ENCODE measurements at places on chromosomes 6 and 20. TPM values are rescaled to one million over a fixed set of nuclear protein-coding genes. Genes with fewer than 3 reads are reported as not detected.

Gene MCM8
- 20.6 TPM for total RNA-seq

Gene VGLL2
- total RNA-seq = not detected

Gene DDO
- 1.6 TPM for total RNA-seq

Gene MYBL2
- 113 TPM for total RNA-seq

Gene BCKDHB
- total RNA-seq = 27.3 TPM

Gene NKX2-4
- not detected for total RNA-seq

Gene TMEM74B
- 0.83 TPM for total RNA-seq

Gene SLCO4A1
- total RNA-seq = 51.9 TPM

Gene TRIM31
- total RNA-seq = 181 TPM

Gene RBPJL
- not detected for total RNA-seq

DNA sequence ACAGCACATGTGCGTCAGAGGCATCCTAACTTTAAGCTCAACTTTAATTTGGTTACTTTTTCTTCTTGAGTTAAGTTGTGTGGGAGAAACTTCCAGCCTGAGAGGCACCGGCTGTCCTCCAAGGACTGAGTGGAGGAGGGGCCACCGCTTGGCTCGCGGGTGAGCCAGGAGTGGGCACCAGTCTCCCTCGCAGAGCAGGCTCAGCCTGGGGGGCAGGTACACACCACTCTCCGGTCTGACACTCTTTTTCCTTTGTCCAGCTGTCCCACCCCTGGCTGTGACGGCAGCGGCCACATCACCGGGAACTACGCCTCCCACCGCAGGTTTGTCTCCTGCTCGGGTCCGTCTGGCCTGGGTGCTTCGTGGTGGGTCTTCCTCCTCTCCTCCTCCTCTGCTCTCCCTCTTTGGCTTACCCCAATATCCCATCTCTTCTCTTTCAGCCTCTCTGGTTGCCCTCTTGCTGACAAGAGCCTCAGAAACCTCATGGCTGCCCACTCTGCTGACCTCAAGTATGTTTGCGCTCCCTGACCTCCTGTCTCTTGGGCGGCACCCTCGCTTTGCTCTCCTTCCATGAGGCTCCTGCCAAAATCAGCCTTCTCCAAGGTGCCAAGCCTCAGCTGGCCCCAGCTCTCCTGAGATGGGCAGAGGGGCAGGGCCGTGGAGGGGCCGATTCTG lies 32.6 kb upstream of the PCMTD2 start:
- DNase-seq = no peak

GRCh38 chr6:33925936-33926335 lies 122.1 kb upstream of the MLN start:
- DNase-seq = no peak

DNA sequence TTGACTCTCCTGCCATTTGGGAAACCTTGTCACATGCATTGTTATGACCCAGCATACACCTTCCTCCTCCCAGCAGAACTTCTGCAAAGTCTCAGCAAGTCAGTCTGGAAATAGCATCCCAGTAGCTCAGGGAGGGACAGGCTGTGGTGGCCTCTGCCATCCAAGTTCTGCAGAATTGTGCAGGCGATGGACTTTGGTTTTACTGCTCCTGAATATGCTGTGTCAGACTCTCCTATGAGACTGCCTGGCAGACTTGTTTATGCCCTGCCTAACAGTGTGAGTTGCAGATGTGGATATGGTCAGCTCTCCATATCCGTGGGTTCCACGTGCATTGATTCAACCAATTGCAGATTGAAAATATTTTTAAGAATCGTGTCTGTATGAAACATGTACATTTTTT lies 52.8 kb downstream of the SNRNP48 start:
- no peak for DNase-seq

- no peak for DNase-seq
Measured at GRCh38 chr20:22217712-22218352, 366.5 kb downstream of the FOXA2 start.

DNA sequence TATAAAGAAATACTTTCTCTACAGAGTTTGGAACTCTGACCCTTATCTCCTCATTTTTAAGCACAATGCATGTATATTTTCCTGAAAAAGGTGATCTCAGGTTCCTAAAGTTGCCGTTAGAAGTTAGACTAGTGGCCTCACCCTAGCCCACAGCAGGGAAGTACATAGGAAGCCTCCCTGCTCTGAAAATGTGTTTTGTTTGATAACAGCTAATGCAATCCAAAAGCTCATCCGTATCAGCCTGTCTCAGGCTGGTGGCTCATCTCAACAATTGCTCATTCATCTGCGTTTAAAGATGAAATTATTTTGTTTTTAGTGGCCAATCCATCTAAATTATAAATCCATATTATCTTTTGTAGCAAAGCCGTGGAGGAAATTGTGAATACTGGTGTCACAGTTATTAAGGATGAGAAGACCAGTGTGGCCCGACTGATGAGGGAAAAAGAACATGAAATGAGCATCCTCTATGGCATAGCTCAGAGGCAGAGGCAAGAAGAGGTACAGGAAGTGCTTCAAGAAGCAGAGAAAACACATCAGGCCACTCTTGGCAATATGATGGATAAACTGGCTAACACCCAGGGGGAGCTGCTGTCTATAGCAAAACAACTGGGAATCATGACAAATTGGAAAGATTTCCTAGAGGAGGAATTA lies 20.1 kb downstream of the C6orf163 start:
- DNase-seq = no peak

- DNase-seq = no peak
Measured at GRCh38 chr6:149212892-149213801, 104.4 kb upstream of the TAB2 start.

DNA sequence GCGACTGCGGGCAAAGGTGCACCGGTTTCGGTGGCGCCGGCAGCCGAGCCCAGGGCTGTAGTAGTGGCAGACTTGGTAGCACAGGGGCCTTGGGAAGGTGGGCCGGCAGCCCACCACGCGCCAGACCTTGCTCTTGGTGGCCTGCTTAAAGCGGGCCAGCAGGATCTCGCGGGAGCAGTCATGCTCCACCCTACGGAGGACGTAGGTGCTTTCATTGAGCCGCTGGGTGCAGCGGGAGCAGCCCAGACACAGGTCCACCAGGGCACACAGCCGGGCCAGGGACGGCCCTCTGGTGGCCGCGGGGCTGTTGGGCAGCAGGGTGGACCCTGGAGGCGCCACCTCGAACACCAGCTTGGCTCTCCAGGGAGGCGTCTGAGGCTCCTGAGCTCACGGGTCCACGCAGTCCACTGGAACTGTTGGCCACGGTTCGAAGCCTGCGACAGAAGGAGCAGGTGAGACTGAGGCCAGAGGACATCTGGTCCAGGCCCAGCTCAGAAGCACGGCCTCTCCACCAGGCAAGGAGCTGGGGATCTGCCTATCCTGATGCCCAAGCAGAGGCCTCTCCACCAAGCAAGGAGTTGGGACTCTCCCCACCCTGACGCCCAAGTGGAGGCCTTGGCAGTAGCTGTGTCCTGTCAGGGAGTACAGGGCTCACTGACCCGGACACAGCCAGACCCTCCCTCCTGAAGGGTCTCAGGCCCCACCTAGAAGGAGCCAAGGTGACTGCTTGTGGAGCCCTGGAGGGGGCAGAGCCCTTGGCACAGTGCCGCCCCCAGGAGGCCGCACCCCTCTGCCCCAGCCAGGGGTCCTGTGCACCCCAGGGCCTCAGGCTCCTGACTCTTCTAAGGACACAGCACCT lies 1.0 kb downstream of the HELZ2 start:
- DNase-seq = peak; percentile 55

DNA sequence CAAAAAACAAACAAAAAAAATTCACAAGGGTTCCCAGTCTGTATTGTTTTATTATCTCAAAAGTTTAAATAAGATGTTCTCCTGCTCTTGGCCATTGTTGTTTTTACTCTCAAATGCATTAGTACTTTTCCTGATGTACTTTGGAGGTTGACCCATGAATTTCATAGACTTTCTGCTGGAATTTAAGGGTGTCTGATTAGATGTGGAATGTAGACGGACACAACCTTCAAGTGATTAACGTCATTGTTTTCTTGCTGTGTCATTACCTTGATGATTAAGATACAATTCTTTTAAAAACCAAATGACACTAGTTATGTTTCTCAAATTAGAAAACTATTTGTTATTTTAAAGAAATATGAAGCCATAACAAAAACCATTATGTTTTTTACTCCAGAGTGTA lies 421.4 kb upstream of the RUNX2 start:
- DNase-seq = no peak

DNA sequence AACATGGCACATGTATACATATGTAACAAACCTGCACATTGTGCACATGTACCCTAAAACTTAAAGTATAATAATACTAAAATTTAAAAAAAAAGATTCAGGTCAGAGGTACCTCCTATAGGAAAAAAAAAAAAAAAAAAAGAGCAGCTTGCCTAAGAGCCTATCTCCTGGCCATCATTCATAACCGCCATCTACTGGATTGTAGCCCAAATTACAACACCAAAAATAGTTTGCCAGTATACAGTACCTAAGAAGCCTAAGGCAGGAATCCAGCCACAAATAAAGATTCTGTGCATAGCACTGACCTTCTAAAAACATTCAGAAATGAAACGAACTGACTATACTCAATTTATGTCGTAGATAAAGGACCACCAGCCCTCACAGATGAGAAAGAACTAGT lies 438.4 kb upstream of the ADGRB3 start:
- DNase-seq = no peak

GRCh38 chr20:60100780-60101179 lies 142.6 kb downstream of the CDH26 start:
- DNase-seq = no peak

- DNase-seq = no peak
Measured at GRCh38 chr20:38159957-38160756, 4.9 kb downstream of the TGM2 start.

GRCh38 chr20:52820641-52821292 lies 151.4 kb upstream of the TSHZ2 start:
- DNase-seq = no peak

DNA sequence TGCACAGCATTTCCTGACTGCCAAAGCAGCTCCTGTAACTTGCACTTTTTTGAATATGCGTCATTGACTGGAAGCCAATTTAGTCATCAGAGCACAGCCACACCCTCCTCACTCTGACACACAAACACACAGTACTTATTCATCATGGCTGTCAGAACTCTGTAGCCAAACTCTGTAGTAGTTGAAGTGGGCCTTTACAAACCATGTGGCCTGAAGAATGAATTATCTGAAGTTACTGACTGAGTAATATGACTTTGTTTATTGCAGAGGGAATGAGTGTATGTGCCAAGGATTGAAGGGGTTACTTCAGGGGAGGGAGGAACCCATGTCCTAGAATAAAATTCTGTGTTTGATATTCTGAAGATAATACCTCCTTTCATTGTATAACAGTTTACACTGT lies 102.7 kb downstream of the FIG4 start:
- DNase-seq = peak; percentile 60

- DNase-seq = no peak
Measured at GRCh38 chr6:125067552-125067951, 86.0 kb upstream of the TPD52L1 start.

- no peak for DNase-seq
Measured at GRCh38 chr6:78482801-78483552, 384.4 kb upstream of the IRAK1BP1 start.

DNA sequence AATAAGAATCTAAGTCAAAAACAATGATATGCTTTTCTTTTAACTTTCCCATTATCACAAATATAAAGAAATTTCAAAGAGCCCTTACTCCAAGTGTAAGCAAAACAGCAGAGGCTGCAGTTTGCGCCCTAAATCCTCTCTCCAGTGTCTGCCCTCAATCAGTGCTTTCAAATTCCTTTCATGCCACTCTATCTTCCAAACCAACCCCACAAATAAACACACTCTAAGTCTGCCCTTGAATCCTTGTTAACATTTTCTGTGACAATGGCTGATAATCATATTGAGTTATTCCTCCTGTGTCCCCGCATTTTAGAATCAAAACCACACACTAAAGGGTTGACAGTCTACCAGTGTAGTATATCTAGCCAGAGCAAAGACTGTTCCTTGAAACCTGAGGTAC lies 317.9 kb upstream of the MARCKS start:
- no peak for DNase-seq

DNA sequence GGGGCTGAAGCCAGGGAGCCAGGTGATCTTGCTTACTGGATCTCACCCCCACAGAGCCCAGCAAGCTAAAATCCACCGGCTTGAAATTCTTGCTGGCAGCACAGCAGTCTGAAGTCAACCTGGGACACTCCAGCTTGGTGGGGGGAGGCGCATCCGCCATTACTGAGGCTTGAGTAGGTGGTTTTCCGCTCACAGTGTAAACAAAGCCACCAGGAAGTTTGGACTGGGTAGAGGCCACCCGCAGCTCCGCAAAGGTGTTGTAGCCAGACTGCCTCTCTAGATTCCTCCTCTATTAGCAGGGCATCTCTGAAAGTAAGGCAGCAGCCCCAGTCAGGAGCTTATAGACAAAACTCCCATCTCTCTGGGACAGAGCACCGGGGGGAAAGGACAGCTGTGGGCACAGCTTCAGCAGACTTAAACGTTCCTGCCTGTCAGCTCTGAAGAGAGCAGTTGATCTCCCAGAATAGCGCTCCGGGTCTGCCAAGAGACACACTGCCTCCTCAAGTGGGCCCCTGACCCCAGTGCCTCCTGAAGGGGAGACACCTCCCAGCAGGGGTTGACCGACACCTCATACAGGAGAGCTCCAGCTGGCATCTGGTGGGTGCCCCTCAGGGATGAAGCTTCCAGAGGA lies 206.3 kb upstream of the KHDRBS2 start:
- no peak for DNase-seq

GRCh38 chr6:160378882-160379281 lies 30.7 kb downstream of the SLC22A3 start:
- DNase-seq = no peak

DNA sequence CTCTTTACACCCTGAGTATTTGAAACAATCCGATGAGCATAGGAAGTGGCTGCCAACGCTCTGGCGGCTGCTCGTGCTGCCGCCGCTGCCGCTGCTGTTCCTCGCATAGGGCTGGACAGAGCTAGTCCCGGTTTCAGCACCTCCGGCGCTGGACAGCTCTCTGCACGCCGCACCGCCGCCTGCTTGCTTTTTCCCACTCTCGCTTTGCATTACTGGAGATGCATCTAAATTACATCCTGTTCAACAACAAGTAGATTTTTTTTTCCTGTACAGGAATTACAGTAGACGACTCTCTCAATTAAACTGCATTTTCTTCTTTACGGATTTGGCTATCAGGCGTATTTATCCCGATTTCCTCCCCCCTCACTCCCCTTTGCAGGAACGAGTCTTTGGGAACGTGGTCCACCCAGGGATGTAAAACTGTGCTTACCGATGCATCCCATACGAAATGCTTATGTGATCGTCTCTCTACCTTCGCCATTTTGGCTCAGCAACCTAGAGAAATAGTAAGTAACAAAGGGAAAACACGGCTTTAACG lies 563.8 kb downstream of the LMBRD1 start:
- DNase-seq = peak; percentile 82

- peak; percentile 65 for DNase-seq
Measured at GRCh38 chr6:27188061-27188884, 59.2 kb upstream of the PRSS16 start.

DNA sequence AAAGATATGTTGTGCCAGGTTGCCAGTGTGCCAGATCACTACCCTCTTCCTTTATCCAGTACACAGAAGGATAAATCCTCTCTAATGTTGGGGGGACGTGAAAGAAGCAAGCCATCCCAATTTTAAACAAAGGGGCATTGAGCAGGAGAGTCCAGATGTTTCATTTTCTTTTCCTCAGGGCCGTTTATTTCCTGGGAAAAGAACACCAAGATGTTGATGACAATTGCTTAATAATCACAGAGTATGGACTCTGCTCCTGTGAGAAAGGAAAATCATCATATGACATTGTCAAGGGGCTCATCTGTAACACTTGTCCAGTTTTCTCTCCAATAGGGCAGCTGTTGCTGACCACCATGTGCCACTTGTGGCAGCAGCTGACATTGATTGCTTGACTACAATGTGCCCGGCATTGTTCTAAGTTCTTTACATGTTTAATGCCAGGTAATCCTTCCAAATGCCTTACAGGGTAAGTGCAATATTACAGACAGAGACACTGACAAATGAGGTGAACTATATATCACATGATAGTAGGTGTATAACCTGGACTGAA lies 161.4 kb downstream of the CD109 start:
- DNase-seq = no peak
